ENCODE measurements at places on chromosomes 12 and 14.

- no peak for ATAC-seq
Observed at GRCh38 chr12:49948866-49949845, 1.4 kb upstream of the AQP2 start.

DNA sequence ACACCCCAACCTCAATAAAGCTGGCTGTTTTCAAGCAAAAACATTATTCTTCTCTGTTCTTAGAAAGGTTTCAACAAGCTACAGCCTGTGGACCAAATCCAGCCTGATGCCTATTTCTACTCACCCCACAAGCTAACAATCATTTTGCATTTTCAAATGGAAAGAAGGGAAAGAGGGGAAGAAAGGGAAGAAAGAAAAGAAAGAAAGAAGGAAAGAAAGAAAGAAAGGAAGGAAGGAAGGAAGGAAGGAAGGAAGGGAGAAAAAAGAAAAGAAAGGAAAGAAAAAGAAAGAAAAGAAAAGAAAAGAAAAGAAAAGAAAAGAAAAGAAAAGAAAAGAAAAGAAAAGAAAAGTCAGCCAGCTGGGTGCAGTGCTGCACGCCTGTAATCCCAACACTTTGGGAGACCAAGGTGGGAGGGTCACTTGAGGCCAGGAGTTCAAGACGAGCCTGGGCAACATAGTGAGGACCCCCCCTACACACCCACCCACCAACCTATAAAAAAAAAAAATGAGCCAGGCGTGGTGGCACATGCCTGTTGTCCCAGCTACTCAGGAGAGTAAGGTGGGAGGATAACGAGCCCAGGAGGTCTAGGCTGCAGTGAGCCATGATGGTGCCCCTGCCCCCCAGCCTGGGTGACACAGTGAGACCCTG lies 26.3 kb downstream of the SCARB1 start:
- ATAC-seq = no peak

GRCh38 chr14:31319701-31320100 lies 100.6 kb downstream of the HEATR5A start:
- ATAC-seq = no peak

DNA sequence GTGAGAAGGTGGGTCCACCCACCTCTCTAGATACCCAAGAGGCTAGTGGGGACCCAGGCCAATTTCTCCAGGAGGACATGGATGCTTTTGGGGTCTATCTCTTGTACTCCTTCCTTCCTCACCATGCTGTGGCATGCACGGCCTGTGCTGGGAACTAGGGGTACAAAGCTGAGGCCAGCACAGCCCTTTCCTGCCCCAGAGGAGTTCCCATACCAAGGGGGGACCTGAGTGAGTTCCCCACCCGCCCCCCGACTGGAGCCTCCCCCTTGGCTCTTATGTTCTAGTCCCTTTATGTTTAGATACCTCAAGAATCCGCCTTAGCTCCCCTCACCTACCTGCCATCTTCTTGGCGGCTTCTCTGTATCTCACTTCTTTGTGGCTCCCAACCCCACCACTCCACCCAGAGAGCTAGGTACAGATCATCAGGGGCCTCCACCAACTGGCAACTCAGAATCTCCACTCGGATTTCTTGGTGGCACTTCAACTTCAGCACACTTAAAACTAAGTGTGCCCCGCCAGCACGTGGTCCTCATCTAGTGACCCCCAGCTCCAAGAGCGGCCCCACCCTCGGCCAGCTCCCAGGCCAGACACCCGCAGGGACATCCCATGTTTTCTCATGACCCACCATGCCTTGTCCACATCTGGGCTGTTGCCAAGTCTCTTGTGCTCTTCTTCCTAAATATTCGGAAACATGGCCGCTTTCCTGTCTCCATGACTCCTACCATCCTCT lies 115.2 kb upstream of the RTL1 start:
- no peak for ATAC-seq

DNA sequence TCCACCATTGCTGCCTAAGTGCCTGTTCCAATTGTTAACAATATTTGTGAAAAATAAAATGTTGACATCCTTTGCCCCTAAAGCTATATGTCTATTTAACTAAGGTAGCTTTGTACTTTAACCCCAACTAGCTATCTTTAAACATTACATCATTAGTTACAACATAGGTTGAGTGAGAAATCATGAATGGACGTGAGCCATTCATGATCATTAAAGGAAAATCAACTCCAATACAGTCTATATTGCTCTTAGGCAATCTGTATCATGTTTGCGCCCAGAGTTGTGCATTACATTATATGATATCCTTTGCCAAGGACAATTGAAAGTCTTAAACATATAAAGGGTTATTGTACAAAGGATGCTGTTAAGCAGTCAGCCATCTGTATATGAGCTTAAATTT lies 269.6 kb downstream of the ALX1 start:
- no peak for ATAC-seq

DNA sequence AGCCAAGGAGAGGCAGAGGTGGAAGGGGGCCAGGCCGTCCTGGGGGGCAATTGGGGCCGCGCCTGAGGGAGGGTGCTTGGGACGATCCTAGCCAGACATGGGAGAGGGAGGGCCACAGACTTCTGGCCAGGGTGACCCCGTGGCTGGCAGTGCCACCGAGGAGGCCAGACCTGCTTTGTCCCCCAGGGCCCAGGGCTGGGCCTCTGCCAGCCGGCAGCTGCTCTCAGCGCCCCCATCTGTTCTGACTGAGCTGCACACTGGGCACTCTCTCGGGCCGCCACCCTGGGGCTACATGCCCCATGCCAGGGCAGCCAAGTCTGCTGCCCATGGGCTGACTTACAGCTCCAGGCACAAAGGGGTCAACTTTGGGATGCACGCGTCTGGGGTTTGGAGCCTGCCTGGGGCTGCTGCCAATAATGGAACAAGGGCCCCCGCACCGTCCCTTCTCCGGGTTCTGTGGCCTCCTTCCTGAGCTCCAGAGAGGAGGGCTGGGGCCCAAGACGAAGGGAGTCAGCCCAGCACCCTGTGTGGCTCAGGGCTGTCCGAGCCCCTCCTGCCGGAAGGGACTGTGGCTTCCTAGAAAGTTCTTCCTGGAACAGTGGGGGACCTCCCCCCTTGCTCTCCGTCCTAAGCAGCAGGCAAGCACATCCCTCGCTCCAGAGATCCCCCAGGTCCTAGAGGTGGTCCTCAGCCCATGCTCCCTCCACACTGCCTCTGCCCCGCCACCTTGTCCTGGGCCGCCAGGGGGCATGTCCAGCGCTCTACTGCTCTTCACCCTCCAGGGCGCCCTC lies 1.1 kb downstream of the ADSS1 start:
- peak; percentile 22 for ATAC-seq

- no peak for ATAC-seq
Observed at GRCh38 chr14:23146351-23146910, 27.4 kb upstream of the CEBPE start.

DNA sequence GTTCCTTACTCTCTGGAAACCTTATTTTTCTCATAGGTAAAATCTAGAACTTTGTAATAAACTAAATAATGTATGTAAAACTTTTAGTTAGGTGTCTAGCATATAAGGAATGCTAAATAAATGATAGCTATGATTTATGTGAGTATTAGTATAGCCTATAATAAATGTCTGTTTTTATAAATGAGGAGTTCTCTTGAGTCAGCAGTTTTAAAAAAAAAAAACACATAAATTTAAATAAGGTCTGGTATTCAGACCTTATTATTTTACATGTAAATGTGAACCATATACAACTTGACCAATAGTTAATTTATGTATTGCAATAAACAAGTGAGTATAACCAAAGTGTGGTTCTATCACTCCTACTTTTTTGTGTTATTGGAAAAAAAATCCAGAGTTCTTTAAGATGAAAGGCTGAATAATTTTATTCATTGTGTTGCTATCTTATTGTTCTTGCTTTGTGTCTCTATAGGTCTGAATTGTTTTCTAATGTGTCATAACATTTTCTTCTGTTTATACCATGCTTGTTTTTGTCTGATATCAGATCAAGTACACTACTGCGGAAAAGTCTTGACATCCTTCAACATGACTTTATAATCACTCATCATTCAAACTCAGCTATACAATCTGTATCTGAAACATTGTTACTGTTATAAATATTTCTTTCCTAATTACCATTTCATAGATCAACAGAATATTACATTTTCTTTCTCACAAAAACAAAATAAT lies 115.7 kb downstream of the RASSF9 start:
- no peak for ATAC-seq

DNA sequence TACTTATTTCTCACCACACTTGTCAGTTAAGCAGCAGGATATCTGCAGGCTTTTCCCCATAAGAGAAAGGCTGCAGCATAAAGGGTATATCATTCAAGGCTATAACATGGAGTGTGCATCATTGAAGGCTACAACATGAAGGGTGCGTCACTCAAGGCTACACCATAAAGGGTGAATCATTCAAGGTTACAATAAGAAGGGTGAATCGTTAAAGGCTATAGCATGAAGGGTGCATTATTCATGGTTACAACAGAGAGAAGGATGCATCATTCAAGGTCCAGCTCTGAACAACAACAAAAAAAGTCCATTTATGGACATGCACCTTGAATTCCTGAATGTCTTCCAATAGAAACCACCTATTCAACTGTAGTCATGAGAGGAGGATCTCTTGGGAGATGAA lies 32.8 kb upstream of the LUM start:
- ATAC-seq = no peak

DNA sequence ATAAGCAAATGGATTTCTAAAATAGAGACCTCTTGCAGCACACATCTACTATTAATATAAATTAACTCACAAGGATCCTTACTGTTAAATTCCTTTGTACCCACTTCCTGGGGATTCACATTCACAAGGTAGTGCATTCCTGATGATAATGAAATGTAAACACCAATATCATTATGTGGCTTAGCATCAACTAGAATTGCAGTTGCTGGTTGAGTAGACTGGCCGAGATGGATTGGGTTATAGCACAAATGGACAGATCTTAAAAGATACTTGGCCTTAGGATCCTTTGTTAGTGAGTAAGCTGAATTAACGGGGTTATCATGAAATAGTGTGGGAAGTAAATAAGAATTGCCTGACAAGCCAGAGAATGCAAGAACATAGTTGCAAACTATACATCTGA lies 369.1 kb downstream of the AEBP2 start:
- ATAC-seq = no peak

- ATAC-seq = no peak
Observed at GRCh38 chr14:24417832-24418491, 11.5 kb downstream of the CBLN3 start.

DNA sequence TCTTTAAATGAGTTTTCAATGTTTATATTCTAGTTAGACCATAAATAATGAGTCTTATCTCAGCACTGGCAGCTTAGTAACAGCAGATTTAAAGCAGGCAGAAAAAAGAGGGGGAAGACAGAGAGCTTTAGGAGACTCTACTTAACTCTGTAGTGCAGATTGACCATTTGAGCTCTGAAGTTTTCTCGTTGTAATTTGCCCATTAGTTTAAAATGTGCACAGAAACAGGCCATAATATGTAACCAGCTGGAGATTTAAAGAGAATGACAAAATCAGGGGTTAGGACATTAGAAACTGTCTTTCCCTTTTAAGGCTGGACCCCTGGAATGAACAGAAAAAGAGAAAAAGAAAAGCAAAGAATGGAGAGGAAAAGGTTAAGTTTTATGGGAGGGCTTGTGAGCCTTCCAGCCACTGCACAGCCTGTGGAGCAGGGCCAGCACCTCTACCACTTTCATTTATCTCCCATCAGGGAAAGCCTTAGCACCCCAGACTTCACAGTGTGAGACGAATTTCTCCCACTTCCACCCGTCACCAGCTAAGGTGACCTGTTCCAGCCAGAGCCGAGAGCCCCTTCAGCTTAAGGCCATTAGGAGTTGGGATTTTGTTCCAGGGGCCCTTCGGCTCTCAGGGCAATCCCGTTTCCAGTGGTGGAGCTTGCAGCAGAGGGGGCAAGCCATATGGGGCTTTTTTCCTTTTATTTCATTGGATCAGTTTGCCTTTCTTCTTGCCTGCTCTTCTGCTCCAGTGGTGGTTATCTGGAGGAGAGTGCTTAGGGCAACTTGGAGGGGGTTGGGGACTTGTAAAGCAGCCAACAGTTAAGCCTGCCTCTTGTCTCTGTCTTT lies 8.0 kb downstream of the IL22 start:
- no peak for ATAC-seq

GRCh38 chr12:12721176-12721751 lies 4.1 kb downstream of the CDKN1B start:
- no peak for ATAC-seq

- ATAC-seq = no peak
Observed at GRCh38 chr14:89987161-89987475, 31.4 kb downstream of the TDP1 start.

- ATAC-seq = peak; percentile 39
Observed at GRCh38 chr12:49827401-49828099, 663 bp downstream of the NCKAP5L start.

DNA sequence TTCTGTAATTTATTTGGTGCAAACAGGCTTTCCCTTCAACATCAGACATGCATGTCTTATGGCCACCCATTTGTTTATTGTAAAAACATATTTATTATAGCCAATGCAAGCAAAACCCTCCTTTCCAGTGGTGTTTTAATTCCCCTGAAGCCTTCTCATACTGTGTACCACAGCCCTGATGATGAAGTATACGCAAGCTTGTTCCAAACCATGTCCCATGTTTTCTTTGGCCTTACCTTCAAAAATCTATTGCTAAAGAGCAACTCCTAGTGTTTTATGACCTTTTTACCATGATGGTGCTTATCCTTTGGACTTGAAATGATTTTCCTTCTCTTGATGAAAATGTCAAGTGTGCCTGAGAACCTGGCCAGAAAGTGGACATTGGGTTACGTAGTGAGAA lies 85.9 kb upstream of the CCDC91 start:
- no peak for ATAC-seq

DNA sequence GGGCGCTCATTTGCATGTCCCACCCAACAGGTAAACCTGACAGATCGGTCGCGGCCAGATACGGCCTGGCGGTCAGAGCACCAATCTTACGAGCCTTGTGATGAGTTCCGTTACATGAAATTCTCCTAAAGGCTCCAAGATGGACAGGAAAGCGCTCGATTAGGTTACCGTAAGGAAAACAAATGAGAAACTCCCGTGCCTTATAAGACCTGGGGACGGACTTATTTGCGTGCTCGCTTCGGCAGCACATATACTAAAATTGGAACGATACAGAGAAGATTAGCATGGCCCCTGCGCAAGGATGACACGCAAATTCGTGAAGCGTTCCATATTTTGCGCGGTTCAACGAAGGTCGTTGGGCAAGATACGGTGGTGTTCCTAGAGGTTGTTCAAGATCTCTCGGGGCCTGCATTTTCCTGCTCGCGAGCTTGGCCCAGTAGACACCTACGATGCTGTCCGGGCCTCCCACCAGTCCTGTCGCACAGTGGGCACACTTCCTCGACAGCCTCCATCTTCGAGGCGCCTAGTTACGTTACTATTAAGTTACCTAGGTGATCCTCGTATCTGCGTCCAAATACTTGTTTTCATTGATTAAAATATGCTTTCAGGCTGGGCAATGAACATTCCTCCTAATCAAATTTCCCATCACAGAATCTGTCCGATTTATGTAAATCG lies at the start of gene RNU6-7:
RNU6-7 (plus strand) TSS at position 230 of the 675 bp plus-strand sequence.
- ATAC-seq = peak; percentile 4
